ENCODE measurements at places on chromosomes 7 and 10. TPM values are rescaled to one million over a fixed set of nuclear protein-coding genes. Genes with fewer than 3 reads are reported as not detected.

DNA sequence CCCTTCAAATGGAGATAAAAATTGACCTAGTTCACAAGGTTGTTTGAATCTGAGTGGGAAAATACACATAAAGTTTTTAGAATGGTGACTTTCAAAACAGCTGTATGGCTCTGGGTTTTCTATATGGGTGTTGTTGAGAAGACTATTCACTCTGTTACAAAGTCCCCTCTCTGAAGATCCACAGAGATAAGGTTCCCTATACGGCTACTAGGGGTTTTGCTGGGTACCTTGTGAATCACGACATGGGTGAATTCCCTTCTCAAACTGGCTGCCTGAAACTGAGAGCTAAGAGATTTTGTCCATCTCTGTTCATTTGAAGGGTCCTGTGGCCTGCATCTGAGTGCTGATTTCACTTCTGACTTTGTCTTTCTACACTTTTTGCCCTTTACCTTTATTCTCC, 11.8 kb upstream of the SLC13A1 start:
- no peak for DNase-seq

- peak; percentile 44 for DNase-seq
Measured at GRCh38 chr10:51422311-51423120, 276.9 kb downstream of the CSTF2T start.

GRCh38 chr10:52644373-52645186, 128.0 kb downstream of the MBL2 start:
- DNase-seq, result no peak

The AKR1C2 gene
- 38.7 TPM for total RNA-seq

- DNase-seq, result no peak
Measured at GRCh38 chr10:81116201-81116600, 578.5 kb downstream of the SH2D4B start.

GRCh38 chr10:25226775-25227682, 52.2 kb downstream of the GPR158 start:
- no peak for DNase-seq

DNA sequence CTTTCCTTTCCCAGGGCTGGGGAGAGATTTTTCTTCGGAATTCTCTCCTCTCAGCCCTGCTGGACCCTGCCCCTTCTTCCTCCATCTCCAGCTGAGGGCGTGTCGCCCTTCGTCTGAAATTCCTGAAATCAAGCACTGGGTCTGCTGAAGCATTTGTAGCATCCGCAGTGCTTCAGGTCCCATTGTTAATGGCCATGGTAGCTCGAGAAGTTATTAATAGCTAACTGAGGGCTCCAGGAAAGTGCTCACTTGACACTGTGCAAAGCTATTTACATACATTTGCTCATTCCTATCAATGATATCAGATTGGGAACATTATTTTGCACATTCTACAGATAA, 515 bp downstream of the FAM149B1 start:
- DNase-seq, result no peak

The ENTPD1 gene
- total RNA-seq, result 3.9 TPM

The MYH16 gene
- total RNA-seq, result not detected

GRCh38 chr7:139043823-139044812, 8.3 kb upstream of the ZC3HAV1L start:
- no peak for DNase-seq

DNA sequence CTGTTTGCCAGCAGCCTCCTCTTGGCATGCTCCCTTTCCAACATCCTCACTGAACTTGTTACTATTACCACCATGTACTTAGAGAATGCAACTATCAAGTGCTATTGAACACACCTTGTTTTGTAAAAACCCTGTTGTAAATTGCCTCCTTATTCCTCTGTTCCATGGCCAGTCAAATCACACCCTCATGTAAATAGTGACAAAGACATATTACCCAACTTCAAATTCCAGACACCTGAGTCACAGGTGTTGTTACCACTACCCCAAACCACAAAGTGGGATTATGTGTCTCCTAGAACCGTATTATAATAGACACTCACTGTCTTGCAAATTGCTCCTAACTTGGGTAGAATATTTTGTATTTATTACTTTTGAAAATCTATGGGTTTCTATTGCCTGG, 263.2 kb upstream of the C7orf33 start:
- DNase-seq, result no peak

DNA sequence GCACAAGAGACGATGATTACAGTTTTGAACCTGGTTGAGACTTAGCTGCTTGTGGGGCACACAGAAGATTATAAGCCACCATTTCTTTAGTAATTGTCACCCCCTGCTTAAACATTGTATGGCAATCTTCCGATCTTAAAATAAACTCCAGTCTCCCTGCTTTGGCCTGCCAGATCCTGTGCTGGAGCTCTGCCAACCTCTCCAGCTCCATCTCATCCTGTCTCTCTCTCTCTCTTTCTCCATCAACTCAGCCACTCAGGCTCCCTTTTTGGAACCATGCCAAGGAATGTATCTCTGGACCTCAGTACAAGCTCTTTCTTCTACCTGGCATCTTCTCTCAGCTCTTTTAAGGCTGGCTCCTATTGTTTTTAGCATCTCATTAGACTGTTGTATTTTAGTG, 1053.2 kb downstream of the REEP3 start:
- DNase-seq, result no peak

- DNase-seq, result peak; percentile 59
Measured at GRCh38 chr7:3092468-3092867, 48.8 kb upstream of the CARD11 start.
